ENCODE measurements at places on chromosomes 16 and 17. TPM values are rescaled to one million over a fixed set of nuclear protein-coding genes. Genes with fewer than 3 reads are reported as not detected.
A peak's percentile ranks its signal among the peaks of the same experiment; 100 is the strongest.

DNA sequence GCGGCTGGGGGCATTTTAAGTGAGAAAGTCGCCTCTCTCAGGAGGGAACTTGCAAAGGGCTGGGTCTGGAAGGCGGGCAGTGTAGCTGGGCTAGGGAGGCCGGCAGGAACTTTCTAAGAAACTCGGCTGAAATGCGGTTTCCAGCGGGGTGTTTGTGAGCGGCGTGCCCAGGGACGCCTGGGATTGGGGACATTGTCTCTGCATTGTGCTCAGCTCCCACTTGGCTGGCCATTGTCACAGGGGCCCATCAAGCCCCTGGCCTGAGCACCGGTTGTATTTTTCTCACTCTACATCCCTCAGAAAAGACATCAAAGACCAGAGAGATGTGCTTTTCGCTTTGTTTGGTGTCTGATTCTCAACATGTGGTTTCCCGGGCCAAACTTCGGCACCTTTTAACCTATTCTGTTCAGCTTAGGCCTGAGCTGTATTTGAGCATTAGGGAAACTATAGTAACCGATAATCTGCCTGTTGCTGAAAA lies 291.1 kb upstream of the IRX3 start:
- DNase-seq: no peak

Gene METTL2A
- 38.7 TPM for total RNA-seq

DNA sequence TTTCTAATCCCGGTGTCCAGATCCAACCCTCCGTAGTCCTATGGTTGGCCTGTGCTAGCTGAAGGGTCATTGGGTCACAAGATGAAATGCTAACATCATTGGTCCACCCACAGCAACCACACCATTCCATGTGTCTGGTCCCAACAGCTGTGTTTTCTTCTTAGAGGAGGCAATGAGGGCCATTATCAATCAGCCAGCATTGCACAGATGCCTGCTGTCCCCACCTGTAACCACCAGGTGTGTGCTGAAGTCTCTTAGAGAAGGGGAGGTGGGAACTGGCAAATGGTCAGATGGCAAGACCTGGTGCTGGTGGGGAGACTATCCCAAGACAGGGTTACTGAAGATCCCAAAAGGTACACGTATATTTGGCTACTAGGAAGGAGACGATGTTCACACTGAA lies 37.4 kb downstream of the HIC1 start:
- DNase-seq: no peak

GRCh38 chr16:11586378-11586855 lies 302 bp downstream of the LITAF start:
- no peak for DNase-seq

Gene SCIMP
- total RNA-seq: not detected

DNA sequence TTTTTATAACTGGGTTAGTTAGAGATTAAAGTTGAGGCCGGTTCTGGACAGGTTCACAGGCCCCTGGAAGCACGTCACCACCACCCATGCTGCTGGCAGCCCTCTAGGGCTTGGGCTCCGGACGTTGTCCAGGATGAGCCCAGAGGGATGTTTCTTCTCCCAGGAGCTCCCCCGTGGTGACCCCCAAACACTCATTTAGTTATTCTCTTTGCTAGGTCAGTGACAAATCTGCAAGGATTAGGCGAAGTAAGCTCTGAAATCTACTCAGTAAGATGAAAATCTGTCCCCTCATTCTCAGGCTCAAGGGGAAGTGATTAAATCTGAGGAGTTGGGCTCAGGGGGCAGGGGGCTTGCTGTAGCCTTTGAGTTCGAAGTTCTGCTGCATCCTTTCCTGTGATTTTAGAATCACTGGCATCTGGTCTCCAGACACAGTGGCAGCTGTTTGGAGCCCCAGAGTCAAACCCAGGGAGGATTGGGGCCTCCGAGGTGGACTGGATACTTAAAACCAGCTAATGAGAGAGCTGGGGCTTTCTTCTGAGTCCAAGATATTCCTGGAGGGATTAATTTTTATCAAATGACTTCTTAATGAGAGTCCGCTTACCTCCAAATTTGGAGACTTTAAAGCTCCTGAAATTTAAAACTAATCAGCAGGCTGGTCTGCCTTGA lies 49.2 kb upstream of the HS3ST2 start:
- no peak for DNase-seq

DNA sequence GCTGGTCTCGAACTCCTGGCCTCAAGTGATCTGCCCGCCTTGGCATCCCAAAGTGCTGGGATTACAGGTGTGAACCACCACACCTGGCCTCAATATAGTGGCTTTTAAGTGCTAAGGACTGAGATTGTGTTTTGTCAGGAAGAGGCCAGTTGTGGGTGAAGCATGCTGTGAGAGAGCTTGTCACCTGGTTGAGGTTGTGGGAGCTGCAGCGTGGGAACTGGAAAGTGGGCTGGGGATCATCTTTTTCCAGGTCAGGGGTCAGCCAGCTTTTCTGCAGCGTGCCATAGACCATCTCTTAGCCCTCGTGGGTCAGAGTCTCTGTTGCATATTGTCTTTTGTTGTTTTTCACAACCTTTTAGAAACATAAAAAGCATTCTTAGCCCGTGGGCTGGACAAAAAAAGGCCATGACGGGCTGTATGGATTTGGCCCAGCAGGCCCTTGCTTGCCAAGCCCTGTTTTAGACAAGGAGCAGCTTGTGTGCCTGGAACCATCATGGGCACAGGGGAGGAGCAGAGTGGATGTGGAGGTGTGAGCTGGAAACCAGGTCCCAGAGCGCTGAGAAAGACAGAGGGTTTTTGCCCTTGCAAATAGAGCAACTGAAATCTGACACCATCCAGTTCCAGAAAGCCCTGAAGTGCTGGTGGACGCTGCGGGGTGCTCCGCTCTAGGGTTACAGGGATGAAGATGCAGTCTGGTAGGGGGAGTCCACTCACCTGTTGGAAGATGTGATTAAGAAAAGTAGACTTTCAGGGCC lies 5.5 kb downstream of the BIRC5 start:
- no peak for DNase-seq

- DNase-seq: no peak
Measured at GRCh38 chr17:74160656-74161502, 42.6 kb upstream of the RPL38 start.

Gene NPIPB9
- not detected for total RNA-seq

- DNase-seq: no peak
Measured at GRCh38 chr16:52932321-52932720, 120.4 kb downstream of the CHD9NB start.

DNA sequence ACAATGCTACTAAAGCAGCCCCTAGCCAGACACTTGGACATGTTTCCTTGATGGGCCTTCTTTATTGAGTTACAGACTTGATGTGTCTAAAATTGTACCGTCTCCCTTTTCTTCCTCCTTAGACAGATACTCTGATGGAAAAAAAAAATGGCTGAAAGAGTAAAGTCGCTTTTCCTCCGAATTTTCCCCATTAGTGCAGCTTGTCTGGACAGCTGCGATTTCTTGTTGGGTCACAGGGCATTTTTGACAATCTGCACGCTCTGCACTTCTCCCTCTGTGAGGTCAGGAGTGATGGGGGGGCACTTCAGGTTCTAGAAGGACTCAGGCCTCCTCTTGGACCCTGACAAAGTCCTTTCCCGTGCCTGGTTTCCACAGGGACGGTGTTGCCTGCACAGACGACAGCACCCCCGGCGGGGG lies 968 bp upstream of the PRKAR1A start:
- no peak for DNase-seq

Gene TBC1D16
- 23.7 TPM for total RNA-seq

DNA sequence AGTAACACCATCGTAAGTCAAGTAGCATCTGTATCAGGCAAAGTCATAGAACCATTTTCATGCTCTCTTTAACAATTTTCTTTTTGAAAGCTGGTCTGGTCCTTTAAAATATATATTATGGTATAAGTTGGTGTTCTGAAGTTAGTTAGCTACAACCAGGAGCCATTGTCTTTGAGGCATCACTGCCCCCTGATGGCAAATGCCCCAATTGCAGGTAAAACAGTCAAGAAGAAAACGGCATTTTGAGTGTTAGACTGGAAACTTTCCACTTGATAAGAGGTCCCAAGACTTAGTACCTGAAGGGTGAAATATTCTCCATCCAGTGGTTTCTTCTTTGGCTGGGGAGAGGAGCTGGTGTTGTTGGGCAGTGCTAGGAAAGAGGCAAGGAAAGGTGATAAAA lies 14.1 kb downstream of the TP53 start:
- DNase-seq: peak; percentile 59

- peak; percentile 33 for DNase-seq
Measured at GRCh38 chr17:12958786-12959185, 59.0 kb downstream of the ELAC2 start.

Measured in PC-3 (cell line).